ENCODE measurements at places on chromosomes 7 and 10.

DNA sequence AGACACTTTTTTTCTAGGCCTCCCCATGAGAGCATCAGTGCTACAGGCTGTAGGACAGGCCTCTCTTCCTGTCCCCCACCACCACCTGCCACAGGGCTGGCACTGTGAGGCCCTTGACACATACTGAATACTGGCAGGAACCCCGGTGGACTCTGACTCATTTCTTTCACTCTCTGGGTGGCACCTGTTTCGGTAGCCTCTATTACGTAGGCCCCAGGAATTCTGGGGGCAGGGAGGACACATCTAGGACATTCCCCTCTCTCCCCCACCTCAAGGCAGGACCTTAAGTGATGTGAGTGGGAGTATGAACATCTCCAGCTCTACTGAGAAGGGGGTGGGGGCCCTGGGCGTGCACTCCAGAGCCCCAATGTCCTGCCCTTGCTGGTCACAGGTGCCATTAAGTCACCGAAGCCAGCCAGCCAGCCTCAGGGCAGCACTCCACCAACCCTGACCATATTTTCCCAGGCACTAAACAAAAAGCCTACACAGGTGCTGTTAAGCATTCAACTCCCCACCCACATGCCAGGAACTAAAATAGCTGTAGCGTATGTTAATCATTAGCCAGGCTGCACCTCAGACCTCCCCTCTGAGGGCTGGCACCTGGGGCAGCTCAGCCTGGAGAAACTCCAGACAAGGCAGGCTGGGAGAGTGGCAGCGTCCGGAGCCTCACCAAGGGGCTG is 8.9 kb downstream of the ANXA11 start:
- DNase-seq = no peak

- no peak for DNase-seq
Observed at GRCh38 chr7:141700848-141701371, 1.1 kb downstream of the DENND11 start.

DNA sequence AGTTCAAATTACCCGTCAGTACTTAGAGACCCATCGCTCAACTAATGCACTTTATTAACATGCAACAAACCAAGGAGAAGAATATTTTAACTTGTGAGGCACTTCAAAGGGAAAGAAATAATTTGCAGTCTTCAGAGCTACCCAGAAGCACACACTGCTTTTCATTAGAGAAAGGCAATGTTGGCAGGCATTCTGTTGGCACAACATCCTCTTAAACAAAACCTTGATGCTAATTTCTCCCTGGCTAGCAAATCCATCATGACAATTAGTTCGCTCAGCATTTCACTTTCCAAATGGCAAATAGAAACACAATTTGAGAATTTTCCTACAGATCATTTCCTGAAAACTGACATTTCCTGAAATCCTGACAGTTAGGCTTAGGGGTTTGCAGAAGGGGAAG is 155.6 kb upstream of the FAM13C start:
- DNase-seq = no peak

DNA sequence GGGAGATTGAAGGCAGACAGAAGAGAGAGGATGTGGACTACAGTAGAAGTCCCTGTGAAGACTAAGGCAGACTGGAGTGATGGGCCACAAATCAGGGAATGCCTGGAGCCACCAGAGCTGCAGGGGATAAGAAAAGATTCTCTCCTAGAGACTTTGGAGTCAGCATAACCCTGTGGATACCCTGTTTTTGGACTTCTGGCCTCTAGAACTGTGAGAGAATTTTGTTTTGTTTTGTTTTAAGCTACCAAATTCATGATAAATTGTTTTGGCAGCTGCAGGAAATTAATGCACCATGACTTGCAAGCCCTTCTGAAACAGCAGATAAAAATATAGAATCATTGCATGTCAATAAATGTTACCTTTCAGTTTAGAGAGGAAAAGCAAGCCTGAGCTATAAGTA is 41.3 kb downstream of the INHBA start:
- no peak for DNase-seq

DNA sequence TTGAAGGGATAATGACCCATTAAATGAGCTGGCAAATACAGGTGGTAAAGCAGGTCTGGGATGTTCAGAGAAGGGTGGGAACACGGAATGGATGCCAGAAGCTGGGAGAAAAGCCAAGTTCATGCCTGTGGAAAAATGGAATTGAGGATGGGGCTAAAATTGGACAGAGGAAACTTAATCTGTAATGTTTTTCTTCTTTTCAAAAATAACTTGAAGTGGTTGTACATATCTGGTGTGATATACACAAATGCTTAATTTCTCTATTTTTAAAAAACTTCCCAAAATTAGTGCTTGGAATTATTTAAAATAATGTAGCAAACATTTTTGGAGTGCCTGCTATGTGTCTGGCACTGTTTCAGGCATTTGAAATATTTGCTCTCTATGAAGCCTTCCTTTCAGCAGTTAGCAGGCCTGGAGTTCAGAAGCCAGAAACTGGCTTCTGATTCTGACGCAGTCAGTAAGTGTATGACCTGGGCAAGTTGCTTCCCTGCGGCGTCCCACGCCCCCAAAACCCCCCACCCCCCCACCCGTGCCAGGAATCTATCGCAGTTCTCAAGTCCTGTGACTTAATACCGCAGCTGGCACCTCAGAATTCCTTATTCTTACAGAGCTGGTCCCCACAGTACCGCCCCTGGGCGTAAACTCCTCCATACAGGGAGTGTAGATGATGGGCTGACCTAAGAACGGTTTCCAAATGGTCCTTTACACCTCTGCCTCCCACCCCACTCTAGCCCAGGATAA is 828 bp upstream of the MALSU1 start:
- DNase-seq = peak; percentile 18

GRCh38 chr7:127885843-127886242 is 145.4 kb downstream of the LRRC4 start:
- DNase-seq = peak; percentile 66

All from adrenal gland (tissue), 19 donors.